ENCODE measurements at places on chromosomes 1 and 21. TPM values are rescaled to one million over a fixed set of nuclear protein-coding genes. Genes with fewer than 3 reads are reported as not detected.

GRCh38 chr1:180921891-180922630 is 9.4 kb downstream of the KIAA1614 start:
- DNase-seq, result no peak

DNA sequence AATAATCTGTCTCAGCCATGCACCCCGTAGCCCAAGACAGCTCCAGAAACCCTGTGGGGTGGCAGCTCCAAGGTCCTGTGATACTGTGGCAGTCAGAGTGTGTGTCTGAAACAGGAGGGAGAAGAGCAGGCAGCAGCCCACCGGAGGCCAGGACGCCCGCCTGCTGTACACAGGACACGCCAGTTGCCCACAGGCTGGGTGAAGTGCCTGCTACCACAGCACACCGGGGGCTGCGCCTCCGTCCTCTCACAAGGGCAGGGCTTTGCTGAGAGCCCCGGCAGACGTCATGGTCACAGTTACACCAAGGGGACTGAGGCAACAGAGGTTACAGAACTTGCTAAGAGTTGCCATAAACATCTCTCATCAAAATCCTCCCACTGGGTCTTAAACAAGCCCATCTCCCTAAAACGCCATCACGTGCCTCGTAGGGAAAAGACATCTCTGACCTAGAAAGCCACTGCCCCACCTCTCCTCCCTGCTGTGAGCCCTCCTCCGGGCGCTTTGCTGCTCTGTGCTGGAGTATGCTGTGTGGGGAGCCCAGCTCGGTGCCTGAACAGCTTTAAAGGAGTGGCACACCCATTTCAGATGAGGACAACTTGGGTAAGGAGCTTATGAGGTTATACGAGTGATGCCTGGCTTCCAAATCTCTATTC is 5.3 kb downstream of the C1orf174 start:
- no peak for DNase-seq

DNA sequence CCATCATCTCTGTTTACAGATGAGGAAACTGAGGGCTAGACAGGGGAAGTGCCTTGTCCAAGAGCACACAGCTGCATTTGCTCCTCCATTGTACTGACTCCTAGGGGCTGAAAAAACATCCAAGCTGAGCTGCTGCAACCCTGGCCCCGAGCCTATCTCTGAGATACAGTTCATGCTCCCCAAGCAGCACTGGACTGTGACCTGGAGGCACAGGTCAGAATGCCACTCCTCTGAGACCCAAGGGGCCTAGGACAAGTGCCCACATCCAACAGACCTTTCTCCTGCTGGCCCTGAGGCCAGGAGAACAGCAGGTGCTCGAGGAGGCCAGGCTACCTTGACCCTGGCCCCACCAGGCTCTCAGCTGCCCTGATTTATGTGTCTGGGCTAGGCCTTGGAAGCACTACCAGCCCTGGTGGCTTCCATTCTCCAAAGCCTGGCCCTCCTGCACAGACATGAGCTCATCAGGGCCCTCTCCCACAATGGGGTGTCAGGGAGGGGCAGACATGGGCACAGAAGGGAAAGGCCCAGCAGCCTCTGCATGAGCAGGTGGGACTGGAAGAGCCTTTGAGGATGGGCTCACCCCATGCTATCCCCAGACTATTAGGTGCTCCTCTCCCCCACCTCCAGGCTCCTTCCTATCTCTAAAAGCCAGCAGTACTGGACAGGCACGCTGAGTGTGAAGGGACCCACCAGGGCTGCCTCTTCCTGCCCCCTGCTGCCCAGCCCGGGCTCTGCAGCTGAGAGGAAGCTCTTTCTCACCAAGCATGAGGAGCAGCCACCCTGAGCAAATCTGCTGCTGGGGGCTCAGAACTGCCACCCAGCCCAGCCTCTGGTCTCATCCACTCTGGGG is 18.8 kb downstream of the ADGRB2 start:
- peak; percentile 52 for DNase-seq

The OLIG2 gene
- total RNA-seq, result 0.05 TPM

- DNase-seq, result no peak
Measured at GRCh38 chr1:160377585-160378206, 10.8 kb downstream of the NHLH1 start.

DNA sequence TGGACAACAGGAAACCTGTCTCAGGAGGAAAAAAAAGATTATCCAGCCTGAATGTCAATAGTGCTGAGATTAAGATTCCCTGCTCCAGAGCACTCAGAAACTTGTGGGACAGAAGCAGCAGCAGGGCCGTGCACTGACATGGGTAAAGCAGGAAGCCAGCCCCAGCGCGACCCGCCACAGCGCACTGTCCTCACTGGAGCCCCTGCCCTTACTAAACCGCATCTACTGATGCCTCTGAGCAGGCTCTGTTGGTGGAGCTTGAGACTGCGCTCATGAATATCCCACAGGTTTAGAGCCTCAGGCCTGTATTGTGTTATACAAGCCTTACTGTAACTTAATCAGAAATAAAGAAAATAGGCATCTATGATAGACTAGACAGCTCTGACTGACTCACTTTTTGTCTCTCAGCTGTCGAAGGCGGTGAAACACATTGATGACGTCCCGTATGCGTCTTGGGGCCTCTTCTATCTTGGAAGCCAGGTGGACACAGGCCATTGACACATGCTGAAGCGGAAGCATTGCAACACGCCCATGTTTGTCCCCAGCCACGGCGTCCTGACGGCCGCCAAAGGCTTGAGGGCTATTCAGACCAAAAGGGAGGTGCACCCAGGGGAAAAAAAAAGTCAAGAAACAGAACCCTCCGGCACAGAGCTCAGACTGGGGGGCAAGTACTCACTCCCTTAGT is 1.2 kb downstream of the CCNL2 start:
- no peak for DNase-seq

GRCh38 chr1:228321895-228322294 is 84.7 kb downstream of the TRIM11 start:
- no peak for DNase-seq

- DNase-seq, result no peak
Measured at GRCh38 chr21:23968008-23968407, 1639.3 kb downstream of the MRPL39 start.

The GBP5 gene
- 13.8 TPM for total RNA-seq

The RGSL1 gene
- total RNA-seq, result not detected

DNA sequence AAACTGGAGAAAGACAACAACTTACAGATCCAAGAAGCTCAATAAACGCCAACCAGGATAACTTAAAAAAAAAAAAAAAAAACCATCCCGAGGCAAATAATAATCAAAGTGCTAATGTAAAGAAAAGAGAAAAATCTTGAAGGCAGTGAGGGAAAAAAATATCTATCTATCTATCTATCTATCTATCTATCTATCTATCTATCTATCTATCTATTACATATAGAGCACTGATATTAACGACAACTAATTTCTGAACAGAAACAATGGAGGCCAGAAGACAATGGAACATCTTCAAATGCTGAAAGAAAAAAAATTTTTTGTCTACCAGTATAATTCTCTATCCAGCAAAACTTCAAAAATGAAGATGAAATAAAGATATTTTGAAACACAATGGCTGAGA is 18.0 kb downstream of the PACC1 start:
- no peak for DNase-seq

DNA sequence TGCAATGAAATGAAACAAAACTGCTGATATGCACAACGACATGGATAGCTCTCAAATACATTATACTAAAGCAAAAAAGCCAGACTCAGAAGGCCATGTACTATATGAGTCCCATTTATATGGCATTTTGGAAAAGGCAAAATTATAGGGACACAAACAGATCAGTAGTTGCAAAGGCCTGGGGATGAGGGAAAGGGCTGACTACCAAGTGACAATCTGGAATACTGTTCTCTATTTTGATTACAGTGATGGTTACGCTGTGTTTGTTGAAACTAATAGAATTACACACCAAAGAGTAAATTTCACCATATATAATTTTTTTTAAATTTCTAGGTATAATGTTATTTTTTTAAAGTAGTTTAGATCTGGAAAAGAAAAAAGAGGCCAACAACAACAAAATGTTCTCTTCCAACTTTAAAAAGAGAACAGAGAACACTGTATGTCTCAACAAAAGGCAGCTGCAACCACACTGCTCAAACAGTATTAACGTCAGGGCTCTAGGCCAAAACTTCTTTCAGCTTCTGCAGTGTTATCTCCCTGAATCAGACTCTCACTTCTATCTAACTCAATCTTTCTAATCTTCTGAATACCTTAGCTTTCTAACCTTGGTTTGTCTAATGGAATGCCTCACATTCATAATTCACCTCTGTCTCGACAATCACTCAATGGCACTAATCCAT is 75.8 kb downstream of the FOXJ3 start:
- peak; percentile 13 for DNase-seq

DNA sequence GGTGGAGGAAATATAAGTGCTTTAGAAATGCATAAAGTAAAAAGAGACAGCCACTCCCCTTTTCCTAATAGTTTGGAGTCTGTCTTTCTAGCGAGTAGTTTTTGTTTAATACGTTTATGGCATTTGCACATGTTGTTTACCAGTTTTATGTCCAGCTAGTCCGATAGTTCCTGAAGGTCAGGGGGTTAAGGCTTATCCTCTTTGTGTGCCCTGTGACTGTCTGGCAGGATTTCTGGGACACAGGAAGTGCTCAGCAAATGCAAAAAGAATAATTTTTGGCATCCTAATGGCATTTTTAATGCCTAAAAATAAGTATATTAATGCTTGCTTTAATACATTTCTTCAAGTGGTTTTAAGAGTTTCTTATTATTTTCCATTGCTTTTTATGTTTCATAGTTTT is 58.4 kb downstream of the DYRK1A start:
- no peak for DNase-seq

- no peak for DNase-seq
Measured at GRCh38 chr21:29939104-29939923, 482 bp downstream of the GRIK1 start.

The TP73 gene
- total RNA-seq, result 2.6 TPM

DNA sequence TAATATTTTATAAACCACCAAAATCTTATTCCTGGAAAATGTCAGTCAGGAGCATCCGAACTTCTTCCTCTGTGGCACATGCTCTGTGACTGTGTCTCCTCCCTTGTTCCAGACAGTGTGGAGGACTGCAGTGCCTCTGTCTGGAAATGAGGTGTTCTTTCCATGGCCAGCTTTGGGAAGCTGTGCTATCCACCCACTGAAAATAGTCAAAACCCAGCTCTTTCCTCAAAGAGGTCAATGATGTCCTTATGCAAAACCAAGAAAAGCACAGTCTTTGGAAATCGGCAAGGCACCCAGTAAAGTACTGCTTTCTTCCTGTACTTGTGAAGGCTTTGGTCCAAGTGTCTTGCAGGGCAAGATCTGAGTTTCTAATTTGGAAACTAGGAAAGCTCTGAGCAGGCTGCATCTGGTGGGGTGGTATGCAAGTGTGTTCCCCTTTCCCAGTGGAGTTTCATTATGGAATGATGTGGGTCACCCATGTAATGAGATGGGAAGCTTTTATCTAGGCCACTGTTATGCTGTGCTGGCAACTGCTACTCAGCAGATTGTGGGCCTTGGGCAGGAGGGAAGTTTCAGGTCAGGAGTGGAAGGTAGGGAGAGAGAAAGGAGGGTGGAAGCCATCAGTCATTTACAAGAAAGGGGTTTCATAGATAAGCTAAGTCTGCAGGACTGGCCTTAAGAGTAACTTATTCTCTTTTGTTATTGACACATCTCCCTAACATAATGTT is 6.0 kb downstream of the KIAA0040 start:
- no peak for DNase-seq

The TOR3A gene
- 19.3 TPM for total RNA-seq

DNA sequence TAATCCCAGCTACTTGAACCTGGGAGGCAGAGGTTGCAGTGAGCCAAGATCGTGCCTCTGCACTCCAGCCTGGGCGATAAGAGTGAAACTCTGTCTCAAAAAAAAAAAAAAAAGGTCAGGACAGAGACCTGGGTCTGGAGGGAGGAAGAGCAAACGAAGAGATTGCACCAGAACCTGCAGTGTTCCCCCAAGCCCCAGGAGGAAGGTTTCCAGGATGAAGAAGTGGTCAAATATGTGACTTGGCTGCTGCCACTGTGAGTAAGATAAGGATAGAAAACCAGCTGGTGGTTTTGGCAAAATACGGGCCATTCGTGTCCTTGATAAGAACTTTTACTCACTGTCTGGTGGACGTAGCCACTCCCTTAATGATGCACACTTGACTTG is 42.2 kb downstream of the CLDN14 start:
- no peak for DNase-seq

- no peak for DNase-seq
Measured at GRCh38 chr1:50156241-50157010, 47.7 kb downstream of the ELAVL4 start.

DNA sequence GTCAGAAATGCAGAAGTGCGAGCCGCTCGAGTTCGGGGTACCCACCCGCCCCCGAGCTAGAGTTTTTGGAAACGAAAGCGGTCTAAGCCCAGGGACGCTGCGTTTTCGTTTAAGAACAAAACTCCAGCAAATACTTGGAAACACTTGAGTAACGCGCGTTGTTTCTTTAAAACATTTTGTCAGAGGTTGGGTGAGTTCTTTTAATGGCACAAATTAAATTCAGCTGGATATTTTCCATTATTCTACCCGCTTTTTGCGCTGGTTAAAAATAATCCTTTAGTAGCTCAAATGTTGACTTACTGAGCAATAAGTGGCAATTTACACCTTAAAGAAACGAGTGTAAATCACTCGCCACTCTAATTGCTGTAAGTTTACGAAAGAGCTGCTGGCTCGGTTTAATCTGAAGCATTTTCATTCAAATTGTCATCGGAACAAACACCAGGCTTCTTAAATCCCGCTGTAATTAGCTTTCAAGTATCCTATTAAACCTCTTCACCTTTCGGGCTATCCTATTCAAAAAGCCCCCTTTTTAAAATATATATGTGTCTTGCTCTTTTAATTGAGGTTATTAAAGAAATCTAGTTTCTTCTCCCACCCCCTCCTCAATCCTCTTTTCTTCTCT is 1.5 kb downstream of the LHX8 start:
- DNase-seq, result no peak

DNA sequence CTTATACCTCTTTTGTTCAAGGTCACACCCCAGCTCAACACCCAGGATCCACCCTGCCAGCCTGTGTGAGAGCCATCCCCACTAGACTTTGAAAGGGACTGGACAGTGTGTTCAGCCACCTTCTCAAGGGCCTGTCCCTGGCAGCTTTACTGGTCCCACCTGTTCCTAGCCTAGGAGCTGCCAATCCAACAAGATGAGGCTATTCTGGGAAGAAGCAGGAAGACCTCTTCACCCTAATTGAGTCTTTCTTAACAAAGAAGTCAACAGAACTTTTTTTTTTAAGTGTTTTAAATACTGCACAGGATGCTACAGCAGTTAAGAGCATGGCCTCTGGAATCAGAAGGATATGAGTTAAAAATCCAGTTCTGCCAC is 95.8 kb upstream of the HOOK1 start:
- DNase-seq, result no peak

The LCE1A gene
- not detected for total RNA-seq

DNA sequence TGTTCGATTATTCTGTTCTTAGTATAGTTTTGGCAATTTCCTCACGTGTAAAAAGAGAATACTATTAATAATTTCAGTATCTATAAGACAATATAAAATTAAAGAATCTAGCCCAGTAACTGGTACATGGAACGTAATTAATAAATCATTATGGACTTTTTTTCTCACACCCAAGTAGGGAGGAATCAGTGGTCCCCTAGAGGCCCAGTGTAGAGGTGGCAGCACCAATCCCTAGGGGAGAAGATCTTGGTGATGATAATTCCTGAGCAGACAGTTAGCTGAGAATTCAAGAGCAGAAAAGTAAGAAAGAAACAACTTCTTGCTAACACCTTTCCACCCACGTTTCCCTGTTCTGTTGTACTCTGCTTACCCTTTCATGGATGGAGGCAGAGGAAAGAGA is 19.7 kb upstream of the SELE start:
- DNase-seq, result no peak

GRCh38 chr1:234631721-234632125 is 21.7 kb upstream of the IRF2BP2 start:
- no peak for DNase-seq
